ENCODE measurements at places on chromosomes 5 and 9. TPM values are rescaled to one million over a fixed set of nuclear protein-coding genes. Genes with fewer than 3 reads are reported as not detected.
A peak's percentile ranks its signal among the peaks of the same experiment; 100 is the strongest.

NR6A1 gene
- 0.98 TPM for total RNA-seq

SMIM23 gene
- total RNA-seq, result not detected

- ATAC-seq, result no peak
Observed at GRCh38 chr9:84170521-84171141, 169.9 kb downstream of the SLC28A3 start.

DNA sequence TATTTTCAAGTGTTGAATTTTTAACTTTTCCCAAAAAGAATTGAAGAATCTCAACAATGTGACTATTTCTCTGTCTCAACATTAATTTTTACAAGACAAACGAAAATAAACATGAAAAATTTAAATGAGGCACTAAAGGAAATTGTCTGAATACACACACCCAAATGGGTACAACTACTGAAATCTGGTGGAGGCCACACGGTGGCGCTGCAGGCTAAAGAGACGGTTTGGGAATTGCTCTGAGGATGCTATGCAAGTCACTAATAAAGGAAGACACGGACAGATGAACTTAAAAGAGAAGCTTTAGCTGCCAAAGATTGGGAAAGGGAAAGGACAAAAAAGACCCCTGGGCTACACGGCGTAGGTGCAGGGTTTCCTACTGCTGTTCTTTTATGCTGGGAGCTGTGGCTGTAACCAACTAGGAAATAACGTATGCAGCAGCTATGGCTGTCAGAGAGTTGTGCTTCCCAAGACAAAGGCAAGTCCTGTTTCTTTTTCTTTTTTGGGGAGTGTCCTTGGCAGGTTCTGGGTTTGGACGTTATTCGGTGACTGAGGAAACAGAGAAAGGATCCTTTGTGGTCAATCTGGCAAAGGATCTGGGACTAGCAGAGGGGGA, at the start of gene PCDHB10:
Gene PCDHB10, plus strand, starts transcription at position 244 of the 616 bp plus-strand sequence. Its CDS starts 200 bp downstream, at position 444.
- ATAC-seq, result peak; percentile 43

FBP2 gene
- not detected for total RNA-seq

- no peak for ATAC-seq
Observed at GRCh38 chr9:16267281-16268066, 603.0 kb downstream of the BNC2 start.

C9orf153 gene
- total RNA-seq, result 0.26 TPM

- ATAC-seq, result no peak
Observed at GRCh38 chr5:173378727-173379126, 50.5 kb upstream of the STC2 start.

- ATAC-seq, result no peak
Observed at GRCh38 chr9:106076711-106077110, 382.4 kb downstream of the TMEM38B start.

DNA sequence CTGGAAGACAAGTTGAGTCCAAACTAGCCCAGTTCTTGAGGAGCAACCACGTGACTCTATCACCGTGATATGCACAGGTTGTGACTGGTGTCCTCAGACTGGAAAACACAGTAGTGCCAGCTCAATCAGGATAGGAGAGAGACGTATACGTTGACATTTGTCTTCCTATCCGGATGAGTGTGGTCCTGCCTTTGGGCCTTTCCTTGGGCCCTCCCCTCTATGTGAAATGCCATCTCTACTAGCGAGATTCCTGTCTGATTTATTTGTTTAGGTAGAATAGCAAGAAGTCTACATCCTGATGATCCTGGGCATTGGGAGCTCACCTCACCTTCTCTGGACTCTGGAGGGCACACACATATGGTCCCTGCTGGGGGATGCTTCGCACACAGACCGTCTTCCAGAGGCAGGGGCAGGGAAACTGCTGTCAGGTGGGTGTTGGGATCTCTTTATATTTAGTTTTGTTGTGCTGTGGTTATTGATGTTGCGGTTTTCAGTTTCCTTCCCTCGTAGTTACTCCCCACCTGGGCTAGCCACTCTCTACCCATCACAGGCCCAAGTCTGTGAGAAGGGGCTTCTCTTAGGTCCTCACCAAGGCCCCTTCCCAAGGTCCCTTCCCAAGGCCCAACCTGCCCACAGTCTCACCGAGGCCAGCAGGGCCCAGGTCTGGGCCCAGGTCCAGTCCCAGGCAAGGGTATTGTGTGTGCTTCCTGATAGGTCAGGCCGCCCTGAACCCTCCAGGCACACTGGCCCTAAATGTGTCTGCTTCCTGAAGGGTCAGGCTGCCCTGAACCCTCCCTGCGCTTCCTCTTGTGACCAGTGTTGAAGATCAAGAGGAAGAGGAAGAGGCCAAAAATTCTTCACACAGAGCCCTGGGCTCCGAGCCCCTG, 19.0 kb upstream of the SPINK4 start:
- no peak for ATAC-seq

DNA sequence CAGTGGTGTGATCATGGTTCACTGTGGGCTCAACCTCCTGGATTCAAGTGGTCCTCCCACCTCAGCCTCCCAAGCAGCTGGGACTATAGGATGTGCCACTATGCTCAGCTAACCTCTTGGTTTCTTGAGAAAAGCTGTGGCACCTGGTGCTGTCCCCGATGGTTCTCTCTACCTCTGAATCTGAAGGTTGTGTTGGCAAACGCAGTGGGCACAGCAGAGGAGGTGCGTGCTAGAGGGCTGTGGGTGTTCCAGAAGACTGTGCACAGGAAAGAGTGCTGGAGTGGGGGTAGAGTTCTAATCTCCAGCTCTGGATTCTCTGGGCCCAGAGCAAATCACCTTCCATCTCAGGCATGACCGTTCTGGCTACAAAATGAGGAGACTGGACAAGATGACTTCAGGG, 12.5 kb downstream of the RGS3 start:
- no peak for ATAC-seq

GRCh38 chr5:115634343-115635132, 8.7 kb upstream of the TMED7 start:
- peak; percentile 65 for ATAC-seq

KDM4C gene
- 70.9 TPM for total RNA-seq

SLIT3 gene
- not detected for total RNA-seq

GRK6 gene
- 108 TPM for total RNA-seq

SERF1B gene
- total RNA-seq, result 5.2 TPM

GRCh38 chr9:83981126-83981871, 694 bp downstream of the RMI1 start:
- no peak for ATAC-seq

GRCh38 chr9:107243742-107244141, 39.3 kb upstream of the RAD23B start:
- peak; percentile 95 for ATAC-seq

DUSP1 gene
- 24.6 TPM for total RNA-seq

DNA sequence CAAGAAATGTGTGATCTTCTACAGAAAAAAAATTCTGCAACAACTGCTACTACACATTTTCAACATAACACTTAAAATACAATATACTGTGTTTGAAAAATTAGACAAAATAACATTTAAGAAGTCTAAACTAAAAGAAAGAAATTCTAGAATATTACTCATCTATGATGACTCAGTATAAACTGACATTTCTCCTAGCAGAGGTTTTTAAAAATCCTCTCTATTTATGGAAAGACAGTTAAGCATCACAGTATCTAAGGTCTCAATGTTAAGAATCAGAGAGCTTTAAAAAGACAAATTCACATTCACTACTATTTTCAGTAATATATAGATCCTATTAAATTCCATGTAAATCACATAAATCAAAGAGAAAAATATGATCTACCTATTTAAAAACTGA, 61.3 kb downstream of the NR2F1-AS1 start:
- no peak for ATAC-seq
